Stimulated activated CD4-positive, alpha-beta T cell treated with anti-CD3 and anti-CD28 coated beads, TNF-alpha, amount 100 ng/mL, for 4 hours (primary cell): ENCODE measurements at places on chromosomes 5 and 9.

GRCh38 chr9:82353631-82354278 is 365.2 kb downstream of the SPATA31D1 start:
- DNase-seq, result no peak

DNA sequence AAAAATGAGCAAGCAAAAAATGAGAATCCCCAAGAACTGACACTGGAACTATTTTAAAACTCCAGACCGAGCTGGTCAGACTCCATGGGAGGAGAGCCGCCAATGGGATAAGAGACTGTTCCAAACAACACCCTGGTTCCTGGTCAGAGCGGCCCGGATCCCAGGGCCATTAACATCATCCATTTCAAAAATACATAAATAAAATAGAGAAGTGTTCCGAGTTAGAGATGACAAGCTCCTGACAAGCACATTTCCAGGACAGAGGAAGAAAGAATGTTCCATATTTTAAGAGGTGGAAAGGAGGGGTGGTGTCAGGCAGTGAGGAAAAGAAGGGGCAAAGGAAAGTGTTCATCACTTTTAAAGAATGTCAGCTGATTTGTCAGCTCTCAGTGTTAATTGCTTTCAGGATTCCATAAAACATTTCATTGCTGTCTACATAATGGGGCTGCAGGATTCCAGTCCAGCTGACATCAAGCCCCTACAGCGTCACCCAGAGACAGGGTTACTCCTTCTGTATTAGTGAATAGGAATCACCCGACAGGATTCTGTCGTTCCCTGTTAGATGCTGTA is 202.5 kb upstream of the TRIM32 start:
- DNase-seq, result no peak

- DNase-seq, result no peak
Observed at GRCh38 chr5:129137637-129138036, 43.1 kb downstream of the ISOC1 start.

GRCh38 chr9:137397675-137398423 is 25.1 kb downstream of the EXD3 start:
- DNase-seq, result no peak

- DNase-seq, result no peak
Observed at GRCh38 chr5:13572163-13572562, 372.3 kb downstream of the DNAH5 start.

DNA sequence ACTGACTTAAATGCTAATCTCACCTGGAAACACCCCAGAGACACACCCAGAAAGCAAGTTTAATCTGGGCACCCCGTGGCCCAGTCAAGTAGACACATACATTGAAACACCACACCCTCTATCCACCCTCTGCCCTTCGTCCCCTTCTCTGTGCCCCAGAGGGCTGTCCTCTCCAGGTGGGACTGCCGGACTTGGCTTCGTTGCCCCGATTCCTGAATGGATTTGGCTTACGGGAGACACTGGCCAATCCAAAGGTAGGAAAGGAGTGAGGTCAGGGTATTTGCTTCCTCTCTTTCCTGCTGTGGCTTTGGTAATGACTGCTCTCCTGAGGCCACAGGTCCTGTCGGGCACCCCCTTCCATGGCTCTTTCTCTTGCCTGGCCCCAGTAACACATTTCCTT is 25.2 kb upstream of the COL27A1 start:
- DNase-seq, result no peak

- no peak for DNase-seq
Observed at GRCh38 chr5:134392301-134392700, 19.4 kb downstream of the CDKN2AIPNL start.

DNA sequence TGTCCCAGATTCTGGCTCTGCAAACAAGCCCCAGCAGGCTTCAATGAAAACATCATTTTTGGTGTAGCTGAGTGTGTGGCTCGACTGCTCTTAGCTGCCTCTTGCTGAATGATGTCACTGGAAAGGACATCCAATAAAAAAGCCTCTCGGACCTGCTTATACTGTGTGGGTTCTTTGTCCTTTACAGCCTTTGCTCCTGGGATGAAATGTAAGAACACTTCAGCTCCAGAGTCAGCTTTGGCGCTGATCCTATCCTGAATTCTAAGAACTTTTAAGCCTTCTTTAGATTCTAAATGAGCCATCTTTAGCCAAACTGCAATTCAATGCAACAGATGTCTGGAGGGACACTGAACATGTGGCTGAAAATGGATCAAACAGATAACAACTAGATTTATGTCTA is 404.6 kb upstream of the C9orf72 start:
- no peak for DNase-seq

GRCh38 chr5:154697371-154697770 is 57.8 kb upstream of the LARP1 start:
- no peak for DNase-seq
